ENCODE measurements at places on chromosomes 1 and 21.

DNA sequence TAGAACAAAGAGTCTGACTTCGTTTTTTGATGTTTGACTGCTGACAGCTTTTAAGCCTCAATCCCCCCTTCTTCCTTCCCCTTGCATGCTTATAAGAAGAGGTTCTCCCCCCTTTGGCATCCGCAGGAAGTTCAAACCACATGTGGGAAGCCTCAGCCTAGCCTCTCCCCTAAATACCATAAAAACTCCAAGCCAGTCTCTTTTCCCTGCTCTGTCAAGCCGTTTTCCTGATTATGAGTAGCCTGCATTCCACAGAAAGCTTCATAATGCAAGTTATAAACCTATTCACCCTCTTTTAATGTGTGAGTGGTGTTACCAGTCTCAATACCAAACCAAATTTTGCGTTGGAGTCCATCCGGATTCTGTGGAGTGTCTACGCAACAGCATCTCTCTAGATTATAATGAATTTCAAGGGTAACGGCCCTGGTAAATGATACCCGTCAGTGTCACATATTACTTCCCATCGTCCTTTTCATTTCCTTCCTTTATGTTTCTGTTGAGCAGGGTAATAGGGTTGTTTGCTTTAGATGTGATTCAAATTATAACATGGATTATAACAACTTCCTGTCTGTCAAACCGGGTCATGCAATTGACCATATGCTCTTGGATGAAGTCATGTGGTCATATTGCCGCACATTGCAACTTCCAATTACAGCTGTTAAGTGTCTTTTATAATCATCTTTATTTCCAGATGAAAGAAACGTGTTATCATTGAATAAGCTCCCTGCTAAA, 717.5 kb downstream of the RWDD3 start:
- no peak for DNase-seq

GRCh38 chr1:2481885-2482284, 5.8 kb downstream of the PLCH2 start:
- no peak for DNase-seq

DNA sequence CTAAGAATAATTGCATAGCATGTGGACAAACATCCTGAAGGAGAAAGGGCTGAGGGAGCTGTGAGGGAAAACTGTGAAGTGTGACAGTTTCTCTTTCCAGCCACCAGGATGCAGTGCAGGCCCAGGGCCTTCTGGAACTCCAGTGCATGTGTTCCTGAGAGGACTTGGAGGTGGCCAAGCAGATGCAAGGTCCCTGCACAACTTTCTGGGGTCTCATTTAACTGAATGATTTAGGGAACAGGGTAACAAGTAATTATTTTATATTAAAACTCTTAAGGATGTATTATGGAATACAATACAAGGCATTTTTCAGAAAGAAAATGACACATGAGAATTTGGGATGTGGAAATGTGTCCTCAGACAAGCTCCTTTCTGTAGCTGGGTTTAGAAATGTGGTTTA, 61.2 kb upstream of the MCOLN3 start:
- peak; percentile 17 for DNase-seq

- DNase-seq, result no peak
Observed at GRCh38 chr1:199735660-199736059, 291.9 kb upstream of the NR5A2 start.

DNA sequence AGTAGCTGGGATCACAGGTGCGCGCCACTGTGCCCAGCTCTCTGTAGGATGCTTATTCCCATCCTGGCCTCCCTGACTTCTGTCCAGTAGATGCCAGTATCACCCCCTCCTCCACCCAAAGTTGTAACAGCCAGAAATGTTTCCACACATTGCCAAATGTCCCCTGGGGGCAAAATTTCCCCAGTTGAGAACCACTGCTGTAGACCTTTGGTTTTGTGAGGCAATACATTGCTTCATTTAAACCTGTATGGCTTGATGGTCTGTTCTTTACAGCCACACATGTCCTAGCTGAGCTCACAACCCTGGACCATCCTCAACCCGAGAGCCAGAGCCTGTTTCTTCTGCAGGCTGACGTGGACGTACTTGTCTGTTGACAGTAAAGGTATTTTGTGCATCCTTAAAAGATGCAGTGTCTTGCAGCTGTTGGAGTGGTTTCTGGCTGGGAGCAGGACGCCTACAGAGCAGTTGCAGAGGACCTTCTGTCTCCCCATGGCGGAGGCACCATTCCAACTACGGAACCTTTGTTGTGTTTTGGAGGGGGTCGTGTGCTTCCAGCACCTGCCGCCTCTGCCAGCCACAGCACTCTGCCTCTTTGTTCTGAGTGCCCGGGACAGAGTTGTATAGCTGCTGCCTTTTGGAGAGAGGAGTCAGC, 26.6 kb downstream of the DOP1B start:
- no peak for DNase-seq

GRCh38 chr1:84701376-84701775, 11.1 kb upstream of the SSX2IP start:
- DNase-seq, result no peak

DNA sequence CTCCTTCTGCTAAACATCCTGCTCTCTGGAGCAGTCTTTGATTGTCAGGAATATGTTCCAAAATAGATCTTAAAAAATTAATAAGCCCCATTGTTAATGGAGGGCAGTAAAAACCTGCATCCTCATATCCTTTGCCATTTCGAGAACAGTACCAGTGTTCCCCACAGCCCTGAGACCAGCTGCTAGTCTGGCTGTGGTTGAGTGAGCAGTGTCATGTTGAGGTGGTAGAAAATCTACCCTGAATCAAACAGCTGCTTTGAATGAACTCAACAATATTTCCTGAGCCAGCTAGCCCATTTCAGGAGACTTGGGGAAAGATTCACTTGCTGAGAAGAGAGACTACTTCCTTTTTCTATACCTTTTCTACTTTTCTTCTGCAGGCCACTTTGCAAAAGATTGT, 24.4 kb downstream of the FABP3 start:
- no peak for DNase-seq

- DNase-seq, result no peak
Observed at GRCh38 chr1:33502726-33503125, 30.3 kb downstream of the ZSCAN20 start.

GRCh38 chr1:106861110-106861509, 195.4 kb upstream of the PRMT6 start:
- no peak for DNase-seq

DNA sequence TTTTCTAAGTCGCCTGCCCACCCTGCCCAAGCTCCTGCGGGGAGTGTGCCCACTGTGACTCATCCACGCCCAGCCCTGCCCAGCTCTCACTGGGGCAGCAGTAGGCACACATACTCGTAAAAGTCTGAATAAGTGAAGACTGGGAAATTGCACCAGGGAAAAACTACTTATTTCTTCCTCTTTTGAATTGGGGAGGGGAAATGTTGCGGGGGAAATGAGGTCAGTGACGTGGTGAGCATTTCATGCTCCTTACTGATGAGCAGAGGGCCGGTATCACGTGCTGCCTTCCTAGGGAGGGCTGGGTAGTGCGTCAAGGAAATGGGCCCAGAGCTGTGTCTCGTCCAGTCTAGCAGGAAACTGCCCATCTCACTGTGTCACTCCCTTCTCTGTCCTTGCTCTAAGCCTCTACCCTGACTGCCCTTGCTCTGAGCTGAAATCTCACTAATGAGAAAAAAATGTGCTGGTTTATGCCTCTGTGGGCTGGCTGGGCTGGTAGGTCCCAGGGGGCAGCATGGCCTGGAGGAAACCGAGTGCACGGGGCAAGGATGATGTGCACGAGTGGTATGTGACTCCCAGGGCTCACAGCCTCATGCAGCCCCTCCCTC, 13.5 kb upstream of the TNFRSF1B start:
- peak; percentile 50 for DNase-seq

DNA sequence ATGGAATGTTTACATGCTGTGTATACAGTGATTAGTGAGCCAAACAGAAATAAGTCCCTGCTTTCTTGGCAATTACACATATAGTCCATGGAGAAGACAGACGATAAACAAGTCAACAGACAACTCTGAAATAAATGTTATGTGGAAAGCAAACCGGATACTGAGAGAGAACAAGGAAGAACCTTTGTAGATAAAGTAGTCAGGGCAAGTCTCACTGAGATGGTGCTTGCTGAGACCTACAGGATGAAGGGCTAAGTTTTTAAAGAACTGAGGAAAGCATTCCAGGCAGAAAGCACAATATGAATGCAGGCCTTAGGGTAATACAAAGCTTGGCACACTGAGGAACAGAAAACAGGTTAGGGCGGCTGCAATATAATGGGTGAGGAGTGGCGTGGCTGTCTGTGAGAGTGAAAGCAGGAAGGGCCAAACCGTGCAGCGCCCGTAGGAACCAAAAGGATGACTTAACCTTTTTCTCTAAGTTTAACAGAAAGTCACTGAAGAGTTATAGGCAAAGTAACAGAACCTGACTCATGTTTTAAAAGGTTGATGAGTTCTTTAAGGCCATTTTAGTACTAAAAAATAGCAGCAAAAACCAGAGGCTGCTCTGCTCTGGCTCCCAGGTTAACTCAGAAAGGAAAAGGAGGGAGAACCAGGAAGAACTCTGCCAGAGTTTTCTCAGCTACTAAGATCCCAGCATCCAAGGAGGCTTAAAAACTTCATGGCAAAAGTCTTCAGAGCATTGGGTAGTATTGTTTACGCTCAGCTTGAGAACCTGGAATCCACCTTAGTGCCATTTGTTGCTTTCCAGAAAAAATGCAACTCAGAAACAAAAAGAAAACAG, 8.7 kb upstream of the TTF2 start:
- DNase-seq, result peak; percentile 43

GRCh38 chr1:30219675-30220074, 503.7 kb downstream of the MATN1 start:
- DNase-seq, result no peak

GRCh38 chr1:226100436-226101391, 38.2 kb downstream of the H3-3A start:
- DNase-seq, result peak; percentile 56

DNA sequence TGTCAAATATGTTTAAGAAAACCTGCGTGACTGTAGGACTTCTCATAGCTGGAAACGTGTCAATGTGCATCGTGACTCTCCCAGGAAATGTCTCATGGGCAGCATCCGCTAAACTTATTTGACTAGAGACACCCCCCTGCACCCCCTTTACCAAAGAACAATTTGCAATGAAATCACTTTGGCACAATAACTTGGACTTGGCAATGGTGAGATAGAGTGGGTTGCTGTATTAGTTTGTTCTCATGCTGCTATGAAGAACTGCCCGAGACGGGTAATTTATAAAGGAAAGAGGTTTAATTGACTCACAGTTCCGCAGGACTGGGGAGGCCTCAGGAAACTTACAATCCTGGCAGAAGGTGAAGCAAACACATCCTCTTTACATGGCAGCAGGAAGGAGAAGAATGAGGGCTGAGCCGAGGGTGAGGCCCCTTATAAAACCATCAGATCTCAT, 13.8 kb downstream of the CLDN14 start:
- DNase-seq, result no peak

DNA sequence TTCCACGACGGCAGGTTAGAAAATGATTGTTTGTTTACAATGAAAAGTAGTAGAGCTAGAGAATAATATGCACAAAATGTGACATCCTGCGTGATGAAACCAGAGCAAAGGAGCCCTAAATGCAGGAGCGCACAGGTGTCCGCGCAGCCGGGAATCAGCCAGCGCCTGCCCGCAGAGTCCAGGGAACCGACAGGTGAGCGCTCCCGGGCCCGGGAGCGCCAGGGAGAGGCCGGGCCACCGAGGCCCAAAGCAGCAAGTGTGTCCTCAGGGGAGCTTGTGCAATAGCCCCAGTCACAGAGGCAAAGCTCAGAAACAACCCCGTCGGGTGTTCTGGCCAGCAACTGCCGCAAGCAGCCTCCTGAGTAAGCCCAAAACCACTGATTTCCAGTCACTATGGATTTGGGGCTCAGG, 789 bp upstream of the GALE start:
- DNase-seq, result no peak

- no peak for DNase-seq
Observed at GRCh38 chr1:27979151-27979858, 19.5 kb downstream of the XKR8 start.

GRCh38 chr1:47181955-47182675, 7.7 kb downstream of the PDZK1IP1 start:
- DNase-seq, result no peak

- no peak for DNase-seq
Observed at GRCh38 chr1:228753786-228754360, 18.6 kb downstream of the RHOU start.

DNA sequence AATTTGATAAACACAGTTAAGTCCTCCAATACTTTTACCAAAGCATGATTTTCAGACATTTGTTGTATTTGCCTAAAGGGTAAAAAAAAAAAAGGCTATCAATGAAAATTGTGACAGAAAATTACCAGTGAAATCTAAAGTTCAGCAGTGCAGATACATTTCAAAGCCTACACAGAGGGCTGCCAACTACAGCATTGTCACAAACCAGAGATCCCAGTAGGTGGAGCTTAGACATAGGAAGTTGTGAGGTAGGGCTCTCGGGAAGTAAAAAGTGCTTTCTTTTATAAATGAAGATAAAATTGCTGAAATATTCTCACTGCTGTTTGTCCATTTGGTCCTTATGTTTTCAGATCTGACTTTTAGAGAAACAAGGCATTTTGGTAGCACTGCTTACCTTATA, 123.0 kb downstream of the DYRK1A start:
- DNase-seq, result no peak

GRCh38 chr21:42214921-42215320, 4.0 kb upstream of the ABCG1 start:
- DNase-seq, result no peak

- no peak for DNase-seq
Observed at GRCh38 chr1:171828794-171829193, 12.5 kb upstream of the DNM3 start.

DNA sequence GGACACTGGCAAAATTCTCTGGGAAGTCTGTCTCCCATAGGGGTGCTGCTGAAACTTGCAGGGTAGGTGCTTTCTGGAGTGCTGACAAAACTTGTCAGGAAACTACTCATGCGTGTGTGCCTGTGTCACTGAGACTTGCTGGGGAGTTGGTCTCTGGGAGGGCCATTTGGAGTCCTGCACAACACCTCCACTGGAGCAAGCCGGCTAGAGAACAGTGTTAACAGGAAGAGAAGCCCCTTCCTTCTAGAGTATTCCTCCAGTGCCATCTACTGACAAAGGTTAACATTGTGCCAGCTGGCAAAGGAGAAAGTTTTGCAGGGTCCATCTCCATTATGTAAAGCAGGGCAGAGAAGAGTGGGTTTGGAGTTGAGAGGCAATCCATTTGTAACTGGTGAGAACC, 30.0 kb downstream of the ZMYM4 start:
- DNase-seq, result peak; percentile 4

- DNase-seq, result no peak
Observed at GRCh38 chr1:243792891-243793290, 57.2 kb downstream of the AKT3 start.

GRCh38 chr1:30867537-30867936, 41.0 kb downstream of the SDC3 start:
- no peak for DNase-seq

DNA sequence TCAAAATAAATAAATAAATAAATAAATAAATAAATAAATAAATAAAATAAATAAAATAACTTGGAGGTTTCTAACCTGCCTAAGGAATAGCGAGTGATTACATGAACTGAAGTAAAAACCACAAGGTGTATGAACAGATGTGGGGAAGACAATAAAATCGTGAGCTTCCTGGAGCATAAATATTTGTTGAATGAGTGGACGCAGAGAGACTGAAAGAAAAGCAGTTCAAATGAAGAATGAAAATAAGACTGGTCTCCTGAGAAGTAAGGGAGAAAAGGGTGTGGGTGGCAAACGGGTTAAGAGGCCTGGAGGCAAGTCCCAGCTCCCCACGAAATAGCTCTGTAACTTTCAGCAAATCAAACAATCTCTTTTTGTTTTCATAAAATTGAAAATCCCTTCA, 33.6 kb downstream of the CHML start:
- no peak for DNase-seq
